Activated CD4-positive, alpha-beta T cell treated with anti-CD3 and anti-CD28 coated beads, Interleukin-2, amount 50 U/mL, for 1 hour (primary cell): ENCODE measurements at places on chromosomes 2 and 18.

DNA sequence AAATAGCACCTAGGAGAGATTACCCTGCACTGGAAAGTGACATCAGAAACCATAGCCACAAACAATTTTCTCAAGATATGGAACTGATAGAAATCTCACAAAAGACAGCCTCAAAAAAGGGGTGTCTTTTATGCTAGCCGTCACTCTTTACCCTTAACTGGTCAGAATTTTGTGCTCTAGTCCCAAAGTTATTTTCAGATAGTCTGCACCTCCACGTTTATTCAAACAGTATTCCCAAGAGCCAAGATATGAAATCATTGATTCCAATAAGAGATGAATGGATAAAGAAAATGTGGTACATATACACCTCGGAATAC lies 23.5 kb upstream of the PMAIP1 start:
- DNase-seq: no peak

GRCh38 chr2:143694335-143694734 lies 565.1 kb downstream of the ARHGAP15 start:
- no peak for DNase-seq

GRCh38 chr2:238720232-238720672 lies 127.6 kb upstream of the TWIST2 start:
- DNase-seq: peak; percentile 26

DNA sequence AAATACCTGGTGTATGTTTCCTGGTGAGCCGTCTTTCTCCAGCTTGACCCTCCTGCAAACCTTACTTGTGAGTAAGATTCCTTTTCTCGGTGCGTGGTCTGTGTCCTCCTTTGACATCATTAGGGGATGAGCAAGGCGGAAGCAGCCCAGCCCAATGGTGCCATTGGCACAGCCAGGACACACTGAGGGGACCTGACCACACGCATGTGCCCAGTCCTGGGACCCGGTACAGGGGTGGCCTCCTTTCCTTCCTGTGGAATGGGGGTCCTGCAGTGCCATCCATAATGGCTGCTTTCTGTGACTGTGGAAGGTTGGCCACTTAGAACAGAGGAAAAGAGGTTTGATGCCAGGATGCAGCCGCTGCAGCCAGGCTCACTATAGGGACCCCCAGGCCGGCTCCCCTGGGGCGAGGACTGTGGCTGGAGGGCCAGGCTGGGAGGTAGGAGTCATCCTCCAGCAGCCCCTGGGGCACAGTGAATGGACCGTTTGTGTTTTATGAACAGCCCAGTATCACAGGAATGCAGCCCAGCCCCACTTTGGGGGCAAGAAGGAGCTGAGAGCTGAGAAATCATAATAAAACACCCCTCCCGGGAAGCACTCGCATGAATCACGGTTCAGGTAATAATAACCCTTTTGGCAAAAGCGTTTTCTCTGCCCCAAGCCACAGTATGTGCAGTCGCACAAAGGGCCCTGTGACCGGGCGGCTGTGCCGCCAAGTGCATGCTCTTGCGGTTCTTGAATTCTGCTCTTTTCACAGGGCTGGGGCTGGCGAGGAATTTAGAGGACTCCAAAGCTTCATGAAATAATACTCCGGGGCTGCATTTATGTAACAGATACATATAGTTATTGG lies 73.2 kb downstream of the ASB1 start:
- DNase-seq: no peak

DNA sequence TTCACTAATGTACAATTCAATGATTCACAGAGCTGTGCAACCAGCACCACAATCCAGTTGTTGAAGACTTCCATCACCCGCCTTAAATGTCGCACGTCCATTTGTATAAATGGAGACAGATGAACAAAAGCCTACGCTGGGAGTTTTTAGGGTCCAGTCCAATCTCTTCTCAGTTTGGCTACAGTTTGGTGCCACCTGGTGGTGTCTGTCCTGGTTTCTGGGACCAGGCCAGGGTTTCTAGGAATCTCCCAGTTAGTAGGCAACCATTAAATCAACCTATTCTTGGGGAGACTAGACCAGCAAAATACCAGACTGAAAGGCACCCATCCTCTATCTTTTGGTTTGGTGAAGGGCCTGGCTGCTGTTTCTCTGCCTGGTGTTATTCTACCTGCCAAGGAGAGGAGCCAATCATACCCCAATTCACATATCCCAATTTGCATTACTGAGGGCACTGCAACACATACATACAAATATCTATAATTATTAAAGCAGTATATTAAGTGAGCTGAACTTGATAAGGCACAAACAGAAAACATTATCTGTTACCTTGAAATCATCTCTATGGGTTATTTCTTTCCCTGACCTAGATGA lies 3.2 kb upstream of the DDX1 start:
- DNase-seq: peak; percentile 16

DNA sequence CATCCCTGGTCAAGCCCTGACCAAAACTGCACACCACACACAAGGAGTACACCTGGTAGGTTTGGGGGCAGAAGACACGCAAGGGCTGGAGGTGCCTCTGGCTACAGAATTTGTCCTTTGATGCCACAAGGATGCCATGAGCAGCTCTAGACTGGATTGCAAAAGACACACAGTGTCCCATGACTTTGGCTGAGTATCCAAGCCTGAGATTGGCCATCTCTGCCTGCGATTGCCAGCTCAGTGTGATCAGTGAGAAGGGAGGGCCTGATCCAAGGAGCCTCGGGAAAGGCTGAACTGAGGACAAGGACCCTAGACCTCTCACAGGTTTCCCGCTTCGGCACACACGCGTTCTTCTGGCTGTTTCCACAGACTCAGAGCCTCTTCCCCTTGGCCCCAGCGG lies 60.0 kb upstream of the FOSL2 start:
- DNase-seq: no peak
